ENCODE measurements at places on chromosomes 1 and 21.

- DNase-seq = no peak
Observed at GRCh38 chr1:169483500-169483966, 2.2 kb downstream of the SLC19A2 start.

- DNase-seq = no peak
Observed at GRCh38 chr21:34061983-34062382, 11.4 kb upstream of the MRPS6 start.

DNA sequence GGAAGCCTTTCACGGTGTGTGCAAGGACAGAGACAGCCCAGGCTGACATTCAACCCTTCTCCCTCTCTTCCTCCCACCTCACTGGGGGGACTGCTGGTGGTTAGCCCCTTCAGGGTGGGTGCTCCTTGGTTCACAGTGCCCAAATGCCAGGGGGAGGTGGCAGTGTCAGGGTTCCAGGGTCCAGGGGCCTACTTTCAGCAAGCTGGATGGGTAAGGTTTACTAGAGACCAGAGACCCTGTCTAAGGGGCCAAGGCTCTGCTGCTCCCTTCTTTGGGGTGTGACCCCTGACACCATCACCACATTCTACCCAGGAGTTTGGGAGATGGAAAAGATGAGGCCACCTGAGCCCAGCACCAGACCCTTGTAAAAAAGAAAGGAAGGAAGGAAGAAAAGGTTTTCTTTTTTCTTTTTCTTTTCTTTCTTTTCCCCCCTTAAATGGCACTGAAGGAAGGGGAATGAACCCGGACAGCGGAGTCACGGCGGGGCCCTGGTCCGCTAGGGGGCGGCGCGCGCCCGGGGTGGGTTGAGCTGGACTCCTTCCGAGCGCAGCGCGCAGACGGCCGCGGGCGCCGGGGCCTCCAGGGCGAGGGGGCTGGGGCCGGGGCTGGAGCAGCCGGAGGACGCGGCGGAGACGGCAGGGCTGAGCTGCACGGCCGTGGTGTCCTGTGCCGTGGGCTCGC, 18.8 kb downstream of the KNCN start:
- peak; percentile 64 for DNase-seq

DNA sequence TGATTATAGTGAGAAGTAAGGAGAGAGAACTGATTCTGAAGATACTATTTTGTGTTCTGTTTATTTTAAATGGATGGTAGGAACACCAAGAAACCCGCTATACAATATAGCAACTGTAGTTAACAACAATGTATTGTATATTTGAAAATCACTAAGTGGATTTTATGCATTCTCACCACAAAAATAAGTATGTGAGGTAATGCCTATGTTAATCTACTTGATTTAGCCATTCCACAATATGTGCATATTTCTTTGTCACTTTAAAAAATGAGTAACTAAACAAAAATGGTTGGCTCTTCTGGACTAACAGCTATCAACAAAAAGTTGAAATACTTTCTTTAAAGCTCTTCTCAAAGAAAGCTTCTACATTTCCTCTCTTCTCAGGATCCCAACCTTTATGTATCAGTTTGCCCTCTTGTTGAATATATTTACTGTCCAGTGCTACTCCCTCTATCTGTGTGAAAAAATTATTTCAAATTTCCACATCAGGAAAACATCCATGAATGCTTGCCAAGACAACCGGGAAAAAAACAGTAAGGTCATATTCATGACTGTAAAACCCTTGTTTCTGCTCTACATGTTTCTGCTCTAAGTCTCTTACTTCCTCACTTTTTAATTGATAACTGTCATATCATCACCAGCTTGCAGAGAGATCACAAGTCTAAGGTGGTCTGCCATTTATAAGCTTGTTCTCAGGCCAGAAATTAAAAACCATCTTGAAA, 27.0 kb downstream of the CLCA4 start:
- peak; percentile 10 for DNase-seq

GRCh38 chr1:158177700-158178450, 2.8 kb upstream of the CD1D start:
- peak; percentile 63 for DNase-seq

DNA sequence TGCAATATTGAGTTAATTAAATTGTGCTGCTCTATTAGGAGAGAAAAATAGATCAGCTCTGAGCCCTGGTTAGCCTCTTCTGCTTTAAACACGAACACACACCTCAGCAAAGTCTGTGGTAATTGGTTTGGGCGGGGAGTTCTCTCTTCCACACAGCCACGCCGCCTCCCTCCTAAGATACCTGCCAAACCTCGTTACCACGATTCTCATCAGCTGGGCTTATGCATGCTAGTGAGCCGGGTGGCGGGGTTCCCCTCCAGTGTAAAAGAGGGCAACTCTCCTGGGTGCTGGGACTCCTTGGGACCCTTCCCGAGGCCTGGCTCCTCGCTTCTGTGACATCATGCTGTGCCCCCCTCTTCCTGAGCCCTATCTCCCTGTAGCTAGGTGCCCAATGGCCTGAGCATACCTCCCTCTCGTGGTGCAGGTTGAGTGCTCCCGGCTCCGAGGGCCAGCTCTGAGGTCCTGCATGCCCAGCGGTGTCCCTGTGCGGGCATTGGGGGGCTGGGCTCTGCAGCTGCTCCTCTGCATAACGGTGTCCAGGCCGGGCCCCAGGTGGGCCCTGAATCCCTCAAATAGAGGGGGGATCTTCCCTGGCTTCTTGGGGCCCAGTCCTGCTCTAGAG, 182.9 kb downstream of the PRDM16 start:
- DNase-seq = no peak

- no peak for DNase-seq
Observed at GRCh38 chr1:77802026-77802425, 22.6 kb downstream of the MIGA1 start.

GRCh38 chr1:224872832-224873433, 56.5 kb upstream of the DNAH14 start:
- no peak for DNase-seq

Measured in fibroblast of skin of right biceps (primary cell).